ENCODE measurements at places on chromosomes 12 and 14.

GRCh38 chr12:4286228-4286627 lies 12.7 kb downstream of the CCND2 start:
- DNase-seq: no peak

GRCh38 chr12:18439541-18439940 lies 178.2 kb downstream of the PIK3C2G start:
- DNase-seq: no peak

DNA sequence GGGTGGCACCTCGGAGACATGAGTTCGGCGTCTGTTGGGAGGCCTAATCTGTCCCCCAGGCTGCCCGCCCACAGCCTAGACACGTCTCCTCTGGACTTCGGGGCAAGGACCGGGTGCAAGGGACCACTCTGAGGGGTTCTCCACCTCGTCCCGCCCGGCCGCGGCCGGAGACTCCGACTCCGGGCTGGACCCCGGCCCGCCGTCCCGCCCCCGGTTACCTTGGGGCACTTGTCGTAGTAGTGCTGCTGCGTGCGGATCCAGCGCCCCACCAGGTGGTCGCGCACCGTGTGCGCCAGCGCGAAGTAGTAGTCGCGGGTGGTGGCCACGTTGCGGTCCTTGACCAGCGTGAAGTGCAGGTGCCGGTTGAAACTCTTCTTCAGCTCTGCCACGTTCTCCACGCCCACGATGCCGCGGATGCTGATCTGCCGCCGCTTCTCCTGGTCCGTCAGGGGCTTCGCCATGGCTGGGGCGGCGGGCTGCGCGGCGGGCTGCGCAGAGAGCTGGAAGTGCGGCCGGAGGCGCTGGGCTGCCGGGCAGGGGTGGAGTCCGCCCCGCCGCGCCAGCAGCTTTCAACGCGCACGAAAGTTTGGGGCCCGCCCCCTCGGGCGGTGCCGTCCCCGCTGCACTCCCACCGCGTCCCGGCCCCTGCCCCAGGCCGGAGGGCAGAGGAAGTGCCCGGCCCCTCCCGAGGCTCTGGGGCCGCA lies at the start of gene PYGL:
PYGL (minus strand) TSS at position 541 of the 704 bp plus-strand sequence; CDS start at position 461, 80 bp downstream.
- DNase-seq: no peak

- DNase-seq: no peak
Measured at GRCh38 chr12:65823513-65824375, 539 bp upstream of the HMGA2 start.
